Upper lobe of left lung (tissue), 6 donors: ENCODE measurements at places on chromosomes 11 and 22. TPM values are rescaled to one million over a fixed set of nuclear protein-coding genes. Genes with fewer than 3 reads are reported as not detected.

The OTOG gene
- not detected for total RNA-seq

The FOLR2 gene
- 15.7 TPM for total RNA-seq

The SLC7A4 gene
- 5.2 TPM for total RNA-seq

The CERK gene
- total RNA-seq: 36.7 TPM

The CCDC15 gene
- total RNA-seq: 1.0 TPM

The FAM227A gene
- total RNA-seq: 21.3 TPM

The APOBEC3H gene
- 0.91 TPM for total RNA-seq

GRCh38 chr11:28976801-28977145 is 868.6 kb downstream of the METTL15 start:
- no peak for DNase-seq

DNA sequence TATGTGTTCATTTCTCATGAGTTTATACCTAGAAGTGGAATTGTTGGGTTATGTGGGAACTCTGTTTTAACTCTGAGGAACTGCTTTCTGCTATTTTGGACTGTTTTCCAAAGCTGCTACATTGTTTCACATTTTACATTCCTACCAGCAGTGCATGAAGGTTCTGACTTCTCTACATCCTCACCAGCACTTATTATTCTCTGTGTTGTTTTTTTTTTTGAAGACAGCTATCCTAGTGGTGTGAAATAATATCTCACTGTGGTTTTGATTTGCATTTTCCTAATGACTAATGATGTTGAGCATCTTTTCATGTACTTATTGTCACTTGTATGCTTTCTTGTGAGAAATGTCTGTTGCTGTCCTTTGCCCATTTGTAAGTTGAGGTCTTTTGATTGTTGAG is 169.9 kb downstream of the COMMD9 start:
- no peak for DNase-seq

DNA sequence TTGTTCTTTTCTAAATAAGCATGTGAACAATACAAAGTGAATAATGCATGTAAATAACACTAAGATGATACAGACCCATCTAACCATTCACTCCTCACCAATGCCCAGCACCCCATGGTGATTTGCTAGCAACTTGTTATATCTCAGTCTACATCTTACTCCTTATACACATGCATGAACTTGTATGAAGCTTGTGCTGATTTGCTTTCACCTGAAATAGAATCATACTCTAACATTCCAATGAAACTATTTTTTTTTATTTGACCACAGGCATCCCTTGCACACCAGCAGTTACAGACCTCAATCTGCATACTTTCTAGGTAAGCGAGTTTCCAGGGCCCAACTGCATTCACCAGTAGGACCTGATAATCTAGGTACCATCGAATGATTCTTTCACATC is 873.6 kb downstream of the OPCML start:
- no peak for DNase-seq

DNA sequence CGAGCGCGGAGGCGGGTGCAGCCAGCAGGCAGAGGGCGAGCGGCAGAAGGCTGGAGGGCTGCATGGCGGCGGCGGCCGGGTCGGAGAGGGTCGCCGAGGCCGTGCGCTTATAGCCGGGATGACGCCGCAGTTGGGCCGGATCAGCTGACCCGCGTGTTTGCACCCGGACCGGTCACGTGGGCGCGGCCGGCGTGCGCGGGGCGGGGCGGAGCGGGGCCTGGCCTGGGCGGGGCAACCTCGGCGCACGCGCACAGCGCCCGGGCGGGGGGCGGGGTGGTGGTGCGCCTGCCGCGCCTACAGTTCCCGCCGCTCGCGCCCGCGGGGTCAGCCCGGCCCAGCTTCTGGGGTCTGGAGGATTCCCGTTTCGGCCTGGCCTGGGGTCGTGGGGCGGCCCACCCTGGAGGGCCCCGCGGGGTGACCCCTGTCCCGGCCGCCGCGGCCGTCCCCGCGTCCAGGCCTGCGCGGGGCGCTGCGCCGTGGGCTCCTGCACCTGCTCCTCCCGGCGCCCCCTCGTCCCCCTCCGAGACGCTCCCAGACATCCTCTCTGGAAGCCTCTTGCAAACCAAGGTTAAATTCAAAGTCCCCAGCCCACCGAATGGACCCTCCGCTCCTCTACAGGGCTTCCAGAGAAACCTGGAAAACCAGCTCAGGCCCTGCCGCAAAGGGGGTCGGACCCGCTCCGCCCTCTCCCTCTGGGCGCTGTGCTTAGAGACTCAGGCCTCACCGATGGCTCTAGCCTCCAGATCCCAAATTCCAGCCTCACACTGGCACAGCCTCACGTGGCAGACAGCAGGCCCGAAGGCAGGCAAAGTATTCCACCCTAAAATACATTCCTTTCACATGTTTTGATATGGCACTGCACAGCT is at the start of gene CTSD:
Gene CTSD, minus strand, starts transcription at position 132 of the 866 bp plus-strand sequence. Its CDS starts 68 bp downstream, at position 64.
- peak; percentile 99 for DNase-seq

DNA sequence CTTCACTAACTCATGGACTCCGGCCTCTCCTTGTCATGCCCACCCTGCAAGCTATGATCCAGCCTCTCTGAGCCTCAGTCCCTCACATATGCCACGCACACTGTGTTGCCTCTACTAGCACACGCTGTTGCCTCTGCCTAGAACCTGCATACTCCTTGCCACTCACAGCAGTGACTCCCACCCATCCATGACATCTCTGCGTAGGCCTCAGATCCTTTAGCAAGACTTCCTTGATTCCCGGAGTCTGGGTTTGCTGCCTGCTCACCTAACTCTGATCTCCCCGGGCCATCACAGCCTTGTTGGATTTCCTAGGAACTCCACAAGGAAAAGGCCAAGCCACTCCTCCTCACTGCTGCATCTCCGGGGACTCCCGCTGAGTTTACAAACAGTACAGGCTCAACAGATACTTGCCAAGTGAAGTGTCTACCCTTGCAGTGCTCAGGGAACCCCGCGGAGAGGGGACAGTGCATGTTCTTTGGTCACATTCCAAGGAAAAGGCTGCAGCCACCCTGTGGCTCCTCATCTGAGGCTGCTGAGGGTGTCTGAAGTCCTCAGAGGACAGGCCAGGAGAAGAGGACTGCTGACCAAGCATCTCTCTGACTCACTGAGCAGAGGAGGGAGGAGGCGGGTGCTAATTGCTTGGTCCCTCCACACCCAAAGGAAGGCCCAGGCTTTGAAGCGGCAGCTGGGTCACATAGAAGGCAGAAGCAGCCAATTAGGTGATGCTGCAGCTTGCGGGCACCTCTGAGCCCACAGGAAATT is 42.4 kb upstream of the NAV2 start:
- DNase-seq: no peak

DNA sequence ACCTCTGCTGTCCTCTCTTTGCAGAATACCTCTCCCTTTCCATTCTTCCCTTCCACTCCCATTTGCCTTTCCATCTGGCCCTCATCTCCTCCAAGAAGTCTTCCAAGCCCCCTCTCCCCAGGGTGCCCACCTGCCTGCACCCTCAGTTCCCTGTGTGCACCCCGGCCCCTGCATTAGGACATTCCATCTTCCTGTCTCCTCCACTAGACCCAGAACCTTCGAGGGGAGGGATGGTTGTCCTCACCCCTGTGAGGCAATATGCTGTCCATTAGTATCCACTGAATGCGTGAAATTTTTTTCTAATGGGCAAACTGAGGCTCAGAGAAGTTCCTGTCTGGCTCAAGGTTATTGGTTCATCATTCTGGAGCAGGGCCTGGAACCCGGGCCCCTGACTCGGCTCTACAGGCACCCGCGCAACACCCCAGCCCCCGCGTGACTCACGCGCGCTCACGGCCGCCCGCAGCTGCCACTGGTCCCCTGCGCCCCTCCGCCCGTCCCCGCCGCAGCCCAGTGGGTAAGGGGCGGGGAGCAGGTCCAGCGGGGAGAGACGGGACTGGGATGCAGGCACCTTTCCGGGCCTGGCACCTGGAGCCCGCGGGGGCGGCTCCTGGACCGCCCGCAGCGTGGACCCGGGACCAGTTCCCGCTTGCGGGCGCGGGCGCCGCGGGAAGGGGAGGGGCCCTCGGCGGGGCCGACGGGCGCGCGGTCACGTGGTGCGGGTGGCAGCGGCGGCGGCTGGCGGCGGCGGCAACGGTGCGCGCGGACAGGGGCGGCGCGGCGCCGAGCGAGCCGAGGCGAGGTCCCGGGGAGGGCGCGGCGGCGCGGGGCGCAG is 7.0 kb downstream of the SEPTIN3 start:
- DNase-seq: peak; percentile 92

- DNase-seq: no peak
These were observed 17.1 kb downstream of the GRAP2 start for GRCh38 chr22:39917776-39918495.

DNA sequence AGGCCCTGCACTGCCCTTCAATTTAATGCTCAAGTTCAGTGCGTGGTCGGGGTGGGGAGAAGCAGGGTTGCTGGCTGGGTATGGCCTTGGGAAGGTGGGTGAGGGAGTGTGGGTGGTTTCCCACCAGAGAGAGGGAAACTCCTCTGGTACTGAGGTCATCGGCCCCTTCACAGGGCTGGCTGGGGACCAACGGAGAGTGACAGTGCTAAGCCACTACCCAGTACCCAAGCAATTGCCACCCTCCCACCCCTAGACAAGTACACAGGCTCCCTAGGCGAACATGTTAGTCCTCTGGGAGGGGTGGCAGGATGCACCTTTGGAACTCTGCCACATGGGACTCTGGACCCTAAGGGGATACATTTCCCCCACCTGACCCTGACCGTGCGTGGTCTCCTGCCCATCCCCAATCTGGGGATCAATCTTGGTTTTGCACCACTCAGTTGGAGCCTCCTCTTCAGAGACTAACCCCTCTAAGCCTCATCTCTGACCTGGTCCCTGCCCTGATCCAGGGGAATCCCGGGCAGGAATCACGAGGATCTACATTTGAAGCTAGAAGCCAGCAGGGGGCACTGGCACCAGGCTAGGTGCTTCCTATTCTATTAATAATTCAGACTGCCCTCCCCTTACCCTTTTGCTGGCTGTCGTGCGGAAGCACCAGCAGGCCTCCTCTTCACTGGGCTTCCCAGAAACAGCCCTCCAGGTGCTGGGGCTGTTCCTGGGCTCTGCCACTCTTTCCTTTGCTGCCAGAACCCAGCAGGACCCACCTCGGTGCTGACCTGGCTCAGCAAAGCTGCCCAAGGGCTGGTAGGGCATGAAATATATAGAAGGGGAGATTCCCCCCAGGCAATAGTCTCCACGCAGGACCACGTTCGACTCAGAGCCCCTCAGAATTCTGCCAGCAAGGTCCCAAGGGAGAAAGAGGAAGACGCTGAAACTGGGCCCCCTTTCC is 377.7 kb downstream of the TENM4 start:
- no peak for DNase-seq

GRCh38 chr11:60910711-60911380 is 3.1 kb upstream of the TMEM109 start:
- DNase-seq: peak; percentile 5

- peak; percentile 52 for DNase-seq
These were observed 4.9 kb upstream of the TTLL1 start for GRCh38 chr22:43094085-43094484.

DNA sequence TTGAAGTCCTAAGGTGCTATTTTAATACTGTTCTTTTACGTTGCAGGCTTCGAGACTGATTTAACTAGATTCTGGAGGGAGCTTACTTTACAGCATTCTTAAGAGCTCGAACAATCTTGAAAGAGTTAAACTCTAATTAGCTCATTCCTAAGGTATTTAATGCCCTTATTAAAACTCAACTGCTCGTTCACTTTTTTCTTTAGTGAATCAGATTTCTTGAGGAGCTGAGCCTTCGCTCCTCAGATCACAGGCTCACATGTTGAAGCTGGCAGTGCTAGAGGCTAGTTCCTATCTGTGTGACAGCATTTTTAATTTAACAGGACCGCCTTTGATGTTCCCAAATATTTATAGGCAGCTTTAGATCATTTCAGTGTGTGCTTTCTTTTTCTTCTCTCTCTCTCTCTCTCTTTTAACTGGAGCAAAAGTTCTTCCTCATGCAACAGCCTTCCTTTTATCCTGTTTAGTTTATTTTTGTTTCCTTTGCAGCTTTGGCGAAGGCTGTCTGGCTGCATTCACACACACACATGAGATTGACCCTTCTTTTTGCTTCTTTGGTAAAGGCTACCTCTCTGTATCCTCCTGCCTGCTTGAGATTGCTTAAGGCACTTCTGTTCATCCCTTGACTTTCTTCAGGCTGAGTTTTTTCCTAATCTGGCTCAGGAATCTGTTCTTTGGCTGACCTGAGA is 21.0 kb downstream of the ZNRF3 start:
- no peak for DNase-seq

DNA sequence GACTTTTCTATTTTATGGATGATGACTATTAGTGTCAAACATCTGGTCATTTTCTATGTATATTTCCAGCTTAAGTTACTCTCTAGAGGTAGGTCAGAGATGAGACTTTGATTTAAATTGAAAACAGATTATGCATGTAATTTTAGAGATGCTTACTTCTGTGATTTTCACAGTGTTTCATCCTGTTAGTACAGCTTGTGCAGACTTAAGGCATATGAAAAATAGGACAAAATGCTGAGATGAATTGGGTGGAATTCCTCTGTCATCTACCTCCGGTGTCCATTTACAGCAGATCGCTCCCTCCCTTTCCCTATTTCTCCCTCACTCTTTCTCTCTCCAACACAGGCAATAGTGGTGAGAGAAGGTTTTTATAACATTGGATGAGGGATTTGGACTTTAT is 14.1 kb downstream of the JAM3 start:
- DNase-seq: no peak

GRCh38 chr11:67577951-67578350 is 5.7 kb upstream of the GSTP1 start:
- no peak for DNase-seq

- peak; percentile 76 for DNase-seq
These were observed 4.6 kb upstream of the CDC42BPG start for GRCh38 chr11:64848826-64849597.

DNA sequence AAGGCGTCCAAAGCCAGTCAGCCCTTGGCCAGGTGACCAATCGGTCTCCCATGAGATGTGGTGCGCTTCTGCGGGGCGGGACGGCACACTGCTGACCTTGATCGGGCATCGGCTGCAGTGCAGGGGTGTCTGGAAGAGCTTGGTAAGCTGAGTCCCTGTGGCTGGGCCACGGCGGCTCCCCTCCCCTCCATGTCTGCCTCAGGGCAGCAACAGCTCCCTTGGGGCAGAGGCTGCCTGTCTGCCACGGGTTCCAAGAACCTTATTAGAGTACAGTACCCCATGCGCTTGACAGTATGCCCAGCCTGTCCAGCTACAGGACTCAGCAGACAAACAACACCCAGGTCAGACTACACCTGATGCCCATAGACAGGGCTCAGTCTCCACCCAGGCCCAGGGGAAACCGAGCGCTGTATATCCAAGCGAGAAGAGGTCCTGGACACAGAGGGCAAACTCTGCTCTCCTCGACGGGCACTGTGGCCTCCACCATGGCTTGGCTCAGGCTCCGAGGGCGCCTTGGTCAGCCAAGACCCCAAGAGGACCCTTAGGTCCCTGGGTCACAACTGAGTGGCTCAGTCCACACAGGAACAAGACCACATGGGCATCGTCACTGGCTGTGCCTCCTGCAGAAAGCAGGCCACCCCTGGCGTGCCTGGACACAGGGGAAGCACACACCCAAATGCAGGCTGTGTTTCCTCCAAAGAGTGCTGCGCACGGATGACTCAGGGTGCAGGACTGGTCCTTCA is 18.9 kb downstream of the TSPAN32 start:
- DNase-seq: peak; percentile 41

GRCh38 chr22:23163665-23164064 is 16.6 kb upstream of the BCR start:
- DNase-seq: no peak

GRCh38 chr11:5621580-5621979 is 3.2 kb upstream of the TRIM34 start:
- no peak for DNase-seq
